ENCODE measurements at places on chromosomes 11 and 22. TPM values are rescaled to one million over a fixed set of nuclear protein-coding genes. Genes with fewer than 3 reads are reported as not detected.

PRODH gene
- not detected for total RNA-seq

SVIP gene
- total RNA-seq, result 10.7 TPM

COA4 gene
- 42.9 TPM for total RNA-seq

RIN1 gene
- total RNA-seq, result 3.5 TPM

BATF2 gene
- 0.44 TPM for total RNA-seq

CLDN5 gene
- total RNA-seq, result 533 TPM

- DNase-seq, result peak; percentile 97
Observed at GRCh38 chr11:134068829-134069425, at the start of gene JAM3. Gene JAM3, plus strand, starts transcription at chr11:134069072. Its CDS starts 12 bp downstream, at chr11:134069084.

DNA sequence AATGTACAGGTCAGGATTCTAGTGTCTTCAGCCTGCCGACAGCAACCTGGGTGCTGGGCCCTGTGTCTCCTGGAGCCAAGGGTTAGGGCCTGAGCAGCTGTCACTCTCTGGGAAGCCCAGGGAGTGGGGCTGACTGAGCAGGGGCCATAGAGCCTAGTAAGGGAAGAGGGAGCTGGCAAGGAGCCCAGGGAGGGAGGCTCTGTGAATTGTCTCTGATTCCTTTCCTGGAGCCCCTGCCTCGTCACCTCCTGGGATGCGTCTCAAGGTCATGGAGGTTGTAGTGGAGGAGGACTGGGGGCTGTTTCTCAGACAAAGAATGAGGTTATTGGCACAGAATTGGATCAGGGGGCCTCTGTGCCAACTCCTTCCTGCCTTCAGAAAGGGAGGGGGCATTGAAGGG, 11.8 kb downstream of the SOX10 start:
- DNase-seq, result peak; percentile 15

GRCh38 chr11:103968685-103969084, 67.8 kb upstream of the DDI1 start:
- no peak for DNase-seq

DNA sequence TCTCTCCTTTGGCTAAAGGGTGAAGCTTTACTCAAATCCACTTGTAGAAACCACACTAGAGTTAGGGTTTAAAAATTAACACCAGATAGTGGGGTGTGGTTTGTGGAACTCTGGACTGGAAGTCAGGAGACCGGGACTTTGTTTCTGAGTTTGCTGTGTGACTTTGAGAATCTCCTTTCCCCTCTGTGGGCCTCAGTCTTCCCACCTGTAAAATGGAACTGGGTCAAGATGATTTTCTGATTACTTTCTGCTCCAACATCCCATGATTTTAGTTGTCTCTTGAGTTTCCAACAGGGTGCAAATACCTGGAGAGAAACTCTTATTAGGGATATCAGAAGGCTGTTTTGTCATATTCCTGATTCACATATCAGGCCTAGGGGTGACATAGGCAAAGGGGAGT, 301.0 kb downstream of the MIAT start:
- DNase-seq, result no peak

DNA sequence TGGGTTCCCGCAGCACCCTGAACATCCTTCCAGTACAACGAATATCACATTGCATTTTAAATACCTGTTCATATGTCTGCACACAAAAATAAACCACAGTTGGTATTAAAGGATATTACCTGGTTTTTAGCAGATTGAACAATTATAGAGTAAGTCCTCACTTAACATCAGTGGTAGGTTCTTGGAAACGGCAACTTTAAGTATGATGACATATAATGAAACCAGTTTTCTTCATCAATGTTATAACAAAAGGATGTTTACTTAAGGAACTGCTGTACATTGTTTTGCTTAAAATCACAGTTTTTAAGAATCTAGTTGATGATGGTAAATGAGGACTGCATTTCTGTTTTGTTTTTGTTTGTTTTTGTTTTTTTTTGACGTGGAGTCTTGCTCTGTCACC, 28.0 kb downstream of the TRIM66 start:
- no peak for DNase-seq

GRCh38 chr11:74204701-74205100, 33.6 kb downstream of the PPME1 start:
- no peak for DNase-seq

DNA sequence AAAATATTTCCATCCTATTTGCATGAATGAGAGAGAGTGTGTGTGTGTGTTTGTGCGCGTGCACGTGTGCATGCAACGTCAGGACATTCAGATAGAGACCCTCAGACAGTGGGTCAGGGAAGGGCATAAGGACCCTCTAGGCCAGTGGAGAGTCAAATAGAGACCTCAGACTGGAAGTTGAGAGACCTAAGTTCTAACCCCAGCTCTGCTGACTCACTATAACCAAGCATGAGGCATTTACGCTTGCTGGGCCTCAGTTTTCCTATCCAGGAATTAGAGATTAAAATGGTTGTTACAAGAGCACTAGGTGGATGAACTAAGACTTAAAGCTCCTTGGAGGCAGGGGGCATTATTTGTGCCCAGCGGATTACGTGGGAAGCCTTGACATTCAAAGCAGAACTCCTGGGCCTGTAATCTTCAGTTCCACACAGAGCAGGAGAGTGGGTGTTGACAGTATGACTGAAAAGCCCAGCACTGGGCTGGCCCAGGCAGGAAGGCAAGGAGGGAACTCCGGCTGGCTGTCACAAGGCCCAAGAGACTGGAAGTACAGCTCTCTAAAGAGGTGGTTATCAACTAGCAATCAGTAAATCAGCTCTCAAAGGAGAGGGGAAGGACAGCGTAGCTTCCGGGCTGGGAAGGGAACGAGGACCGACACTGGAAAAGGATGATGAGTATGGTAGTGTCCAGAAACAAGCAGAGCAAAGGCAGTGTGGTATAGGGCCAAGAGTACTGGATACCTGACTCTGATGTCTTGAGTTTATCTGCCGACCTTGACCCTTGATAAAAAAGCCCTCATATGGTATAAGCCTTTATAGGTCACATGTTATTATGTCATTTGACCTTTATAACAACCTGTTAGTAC, 9.2 kb downstream of the RHOG start:
- no peak for DNase-seq

GRCh38 chr22:26740253-26740652, 82.9 kb downstream of the MIAT start:
- DNase-seq, result no peak

DNA sequence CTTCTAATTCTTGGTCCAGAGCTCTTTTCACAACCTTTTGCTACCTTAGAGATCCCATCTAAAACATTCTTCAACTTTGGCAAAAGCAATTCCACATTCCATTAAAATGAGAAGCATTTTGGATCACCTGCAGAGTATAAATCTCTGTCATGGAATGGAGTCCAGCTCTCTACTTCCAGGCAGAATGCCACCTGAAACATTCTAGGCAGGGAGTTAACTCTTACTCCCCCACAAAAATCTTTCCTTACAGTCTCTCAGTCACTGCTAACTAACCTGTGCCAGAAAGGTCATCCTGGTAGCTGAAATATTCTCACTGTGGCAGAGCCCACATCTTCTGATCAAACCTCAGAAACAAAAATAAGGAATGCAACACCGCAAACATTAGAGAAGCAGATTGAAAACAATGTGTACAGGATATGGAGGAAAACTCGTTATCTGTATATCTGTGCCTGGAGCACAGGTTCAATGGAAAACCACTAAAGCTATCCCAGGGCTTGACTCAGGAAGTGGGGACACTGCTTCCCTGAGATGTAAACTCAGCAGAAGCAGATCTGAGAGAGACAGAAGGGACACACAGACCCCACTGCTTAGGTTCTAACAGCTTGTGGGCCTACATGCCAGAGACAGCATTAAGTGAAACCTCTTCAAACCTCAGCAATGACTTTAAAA, 78.9 kb downstream of the KCNC1 start:
- peak; percentile 10 for DNase-seq

DNA sequence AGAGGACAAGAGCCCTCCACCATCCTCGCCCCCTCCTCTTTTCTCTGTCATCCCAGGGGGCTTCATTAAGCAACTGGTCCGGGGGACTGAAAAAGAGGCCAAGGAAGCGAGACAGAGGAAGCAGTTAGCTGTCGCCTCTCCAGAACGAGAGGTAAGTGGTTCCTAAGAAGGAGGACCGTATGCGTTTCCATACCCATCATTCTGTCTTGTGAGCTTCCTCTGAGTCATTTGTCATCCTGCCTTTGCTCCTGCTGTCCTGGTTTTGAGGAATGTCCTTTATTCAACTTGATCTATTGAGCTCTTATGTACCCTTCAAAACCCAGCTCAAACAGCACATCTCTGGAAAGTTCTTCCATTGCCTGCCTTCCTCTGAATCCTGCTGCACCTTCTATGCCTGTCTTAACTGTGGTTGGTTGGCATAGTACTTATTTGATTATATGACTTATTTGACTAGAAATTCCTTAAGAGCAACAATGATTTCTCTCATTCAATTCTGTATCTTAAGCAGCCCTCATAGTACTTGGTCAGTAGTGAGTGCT, 21.3 kb downstream of the MYO18B start:
- DNase-seq, result no peak

DNA sequence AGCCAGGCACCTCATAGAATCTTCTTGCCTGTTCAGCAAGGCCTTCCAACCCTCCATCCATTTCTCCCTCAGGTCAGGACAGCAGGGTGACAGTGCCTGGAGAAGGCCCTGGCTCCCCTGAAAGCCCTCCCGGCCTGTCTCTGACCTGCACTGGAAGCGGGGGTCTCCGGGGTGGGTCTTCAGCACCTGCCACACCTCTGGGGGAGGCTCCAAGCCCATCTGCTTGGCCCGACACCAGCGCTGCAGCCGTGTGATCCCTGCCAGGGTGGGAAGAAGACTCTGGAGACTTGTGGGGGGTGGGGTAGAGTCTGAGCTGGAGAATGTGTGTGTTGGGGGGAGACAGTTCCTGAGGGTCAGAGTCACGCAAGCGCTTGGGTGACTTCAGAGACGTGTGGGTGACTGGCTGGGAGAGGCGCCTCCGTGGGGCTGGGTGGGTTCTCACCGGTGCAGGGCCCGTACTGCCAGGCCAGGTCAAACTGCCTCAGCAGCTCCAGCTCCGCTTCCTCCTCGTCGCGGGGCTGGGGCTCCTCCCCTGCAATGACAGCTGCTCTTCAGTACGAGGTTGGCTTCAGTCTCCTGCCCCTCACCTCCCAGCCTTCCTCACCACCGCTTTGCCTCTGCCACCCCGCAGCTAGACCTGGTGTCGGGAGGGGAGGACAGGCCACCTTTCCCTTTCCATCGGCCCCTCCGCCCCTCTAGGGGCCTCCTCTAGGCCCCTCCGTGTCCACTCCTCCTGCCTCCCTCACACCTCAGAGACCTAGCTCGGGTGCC, 615 bp downstream of the POLD4 start:
- DNase-seq, result no peak

DNA sequence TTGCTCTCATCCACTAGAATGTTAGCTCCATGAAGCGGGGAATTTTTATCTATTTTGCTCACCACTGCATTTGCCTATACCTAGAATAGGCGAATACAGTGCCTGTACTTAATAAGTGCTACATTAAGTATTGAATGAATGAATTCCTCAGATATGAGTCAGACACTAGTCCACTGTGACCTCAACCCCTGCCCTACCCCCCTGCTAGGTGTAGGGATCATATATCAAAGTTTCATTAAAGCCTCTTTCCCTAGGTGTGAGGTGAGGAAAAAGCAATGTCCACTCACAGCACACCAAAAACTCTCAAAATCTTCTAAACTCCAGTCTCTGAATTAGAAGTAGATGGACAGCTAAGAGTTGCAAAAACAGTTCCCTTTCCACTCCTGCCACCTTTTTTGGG, 9.8 kb upstream of the PSMA1 start:
- no peak for DNase-seq
